ENCODE measurements at places on chromosomes 2 and 18. TPM values are rescaled to one million over a fixed set of nuclear protein-coding genes. Genes with fewer than 3 reads are reported as not detected.

GRCh38 chr2:28654663-28655320, 96.8 kb upstream of the PPP1CB start:
- DNase-seq: no peak

METTL5 gene
- 42.3 TPM for polyA plus RNA-seq

CHRNA1 gene
- 4.3 TPM for polyA plus RNA-seq

GRCh38 chr2:81077396-81077795, 772.8 kb upstream of the LRRTM1 start:
- DNase-seq: no peak

POTEJ gene
- polyA plus RNA-seq: not detected

DNA sequence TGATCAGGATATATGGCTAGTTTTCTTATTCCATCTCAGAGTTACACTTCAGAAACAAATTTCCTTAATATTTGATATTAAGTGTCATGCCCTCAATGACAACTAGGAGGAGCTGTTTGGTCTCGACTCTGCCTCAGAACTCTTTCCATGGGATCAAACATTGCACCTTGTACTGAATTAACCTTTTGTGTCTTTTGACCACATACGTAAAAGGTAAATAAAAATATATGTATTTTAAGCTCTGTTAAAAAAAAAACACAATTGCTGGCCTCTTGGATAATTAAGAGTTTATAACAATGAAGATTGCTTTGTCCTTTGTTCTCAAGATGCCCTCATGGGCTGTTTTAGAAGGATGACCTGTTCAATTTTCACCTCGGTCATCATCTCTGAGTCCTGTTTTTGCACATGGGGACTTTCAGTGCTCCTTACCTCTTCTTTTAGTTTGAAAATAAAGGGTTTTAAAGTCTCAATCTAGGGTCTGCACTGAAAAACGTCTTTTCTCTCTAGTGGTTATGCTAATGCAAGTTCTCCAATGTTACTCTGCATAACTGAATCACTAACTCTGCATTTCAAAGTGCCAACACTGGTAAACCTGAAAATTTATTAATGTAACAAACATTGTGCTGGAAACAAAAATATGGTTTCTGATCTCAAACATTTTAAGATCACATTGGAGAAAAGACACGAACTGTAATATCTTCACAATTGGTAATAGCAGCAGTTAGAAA, 18.8 kb upstream of the FN1 start:
- DNase-seq: no peak

IL1B gene
- polyA plus RNA-seq: 0.47 TPM

DNA sequence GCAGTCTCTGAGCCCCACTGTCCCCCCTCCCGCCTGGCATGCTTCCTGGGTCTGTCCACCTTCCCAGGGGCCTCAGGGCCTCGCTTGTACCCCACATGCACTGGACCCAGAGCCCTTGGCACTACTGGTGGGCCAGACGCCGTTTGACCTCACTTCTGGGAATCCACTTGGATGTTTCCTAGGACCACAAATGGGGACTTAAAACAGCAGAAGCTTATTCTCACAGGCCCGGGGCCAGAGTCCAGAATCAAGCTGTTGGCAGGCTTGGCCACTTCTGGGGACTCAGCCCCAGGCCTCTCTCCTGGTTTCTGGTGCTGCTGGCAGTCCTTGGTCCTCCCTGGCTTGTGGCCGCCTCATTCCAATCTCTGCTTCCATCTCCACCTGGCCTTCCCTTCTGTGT, 19.6 kb downstream of the ANO7 start:
- DNase-seq: no peak

DNA sequence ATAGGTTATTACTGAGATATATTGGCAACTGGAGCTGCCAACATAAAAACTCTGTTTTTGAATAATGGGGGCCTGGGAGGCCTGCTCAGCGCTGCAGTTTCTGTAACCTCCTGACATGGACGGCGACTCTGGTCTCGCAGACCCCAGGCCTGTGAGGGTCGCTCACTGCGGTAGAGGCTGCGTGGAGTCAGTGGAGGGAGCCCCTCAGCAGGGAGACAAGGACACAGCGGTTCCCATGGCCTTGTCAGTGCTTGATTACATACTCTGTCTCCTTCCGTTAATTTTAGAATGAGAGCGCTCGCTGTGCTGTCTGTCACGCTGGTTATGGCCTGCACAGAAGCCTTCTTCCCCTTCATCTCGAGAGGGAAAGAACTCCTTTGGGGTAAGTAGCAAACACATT, 858 bp downstream of the TPO start:
- no peak for DNase-seq
